ENCODE measurements at places on chromosomes 2 and 18.

- DNase-seq: no peak
Observed at GRCh38 chr2:240896871-240897692, 1.1 kb upstream of the MAB21L4 start.

- no peak for DNase-seq
Observed at GRCh38 chr2:26711457-26712161, 19.1 kb downstream of the KCNK3 start.

GRCh38 chr2:9199716-9200632 lies 6.6 kb upstream of the ASAP2 start:
- no peak for DNase-seq

DNA sequence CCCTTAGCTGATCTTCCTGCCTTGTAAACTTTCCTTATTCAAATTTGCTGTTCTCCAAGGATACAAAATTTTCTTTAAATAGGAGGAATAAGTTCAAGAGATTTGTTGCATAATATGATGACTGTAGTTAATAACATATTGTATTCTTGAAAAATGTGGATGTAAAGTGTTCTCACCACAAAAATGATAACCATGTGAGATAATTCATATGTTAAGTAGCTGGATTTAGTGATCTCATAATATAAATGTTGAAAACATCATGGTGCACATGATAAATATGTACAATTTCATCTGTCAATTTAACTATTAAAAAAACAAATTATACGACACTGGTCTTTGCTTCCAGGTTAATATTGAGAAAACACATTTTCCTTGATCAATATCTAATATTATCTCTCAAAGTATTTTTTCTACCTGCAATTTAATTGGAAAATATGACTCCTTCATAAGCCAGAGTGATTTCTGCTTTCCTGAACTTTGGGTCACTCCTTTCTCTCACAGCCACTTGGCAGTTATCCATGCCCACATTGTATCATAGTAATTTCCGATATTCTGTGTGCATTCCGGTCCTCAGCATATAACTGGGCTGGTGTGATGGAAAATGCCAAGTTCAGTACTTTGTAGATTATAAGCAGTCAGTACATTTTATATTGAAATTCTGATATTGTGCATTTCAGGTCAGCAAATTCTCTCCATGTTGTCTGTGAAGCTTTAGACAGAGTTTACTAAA lies 152.6 kb downstream of the GULP1 start:
- no peak for DNase-seq

- no peak for DNase-seq
Observed at GRCh38 chr2:227228061-227228667, 63.7 kb downstream of the COL4A3 start.

DNA sequence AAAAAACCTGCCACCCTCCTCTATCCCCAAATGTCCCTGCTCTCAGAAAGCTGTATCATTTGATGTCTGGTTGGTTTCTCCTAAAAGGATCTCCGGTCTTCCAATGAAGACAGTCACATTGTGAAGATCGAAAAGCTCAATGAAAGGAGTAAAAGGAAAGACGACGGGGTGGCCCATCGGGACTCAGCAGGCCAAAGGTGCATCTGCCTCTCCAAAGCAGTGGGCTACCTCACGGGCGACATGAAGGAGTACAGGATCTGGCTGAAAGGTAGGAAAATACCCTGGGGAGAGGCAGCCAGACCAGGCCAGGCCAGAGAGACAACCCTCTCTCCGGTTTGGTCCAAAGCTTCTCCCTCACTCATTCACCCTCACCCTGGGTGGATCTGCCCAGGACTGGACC lies 10.3 kb downstream of the SLC14A2 start:
- no peak for DNase-seq

- DNase-seq: no peak
Observed at GRCh38 chr18:9364242-9364641, 29.7 kb downstream of the TWSG1 start.

GRCh38 chr2:213152065-213152794 lies 818 bp upstream of the IKZF2 start:
- DNase-seq: no peak

DNA sequence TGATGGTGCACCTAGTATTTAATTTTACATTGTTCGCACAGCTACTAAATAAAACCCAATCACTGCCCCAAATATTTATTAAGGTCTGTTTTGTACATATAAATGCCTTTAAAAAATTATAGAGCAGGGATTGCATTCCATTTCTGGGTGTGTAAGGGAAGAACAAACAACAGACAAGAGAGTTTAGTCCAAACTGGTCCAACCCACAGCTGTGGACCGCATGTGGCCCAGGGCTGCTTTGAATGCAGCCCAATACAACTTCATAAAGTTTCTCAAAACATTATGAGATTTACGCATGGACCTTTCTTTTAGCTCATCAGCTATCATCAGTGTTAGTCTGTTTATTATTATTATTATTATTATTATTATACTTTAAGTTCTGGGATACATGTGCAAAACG lies 114.8 kb upstream of the LRATD1 start:
- DNase-seq: no peak

- DNase-seq: no peak
Observed at GRCh38 chr18:76233406-76233805, 261.6 kb downstream of the ZNF516 start.

DNA sequence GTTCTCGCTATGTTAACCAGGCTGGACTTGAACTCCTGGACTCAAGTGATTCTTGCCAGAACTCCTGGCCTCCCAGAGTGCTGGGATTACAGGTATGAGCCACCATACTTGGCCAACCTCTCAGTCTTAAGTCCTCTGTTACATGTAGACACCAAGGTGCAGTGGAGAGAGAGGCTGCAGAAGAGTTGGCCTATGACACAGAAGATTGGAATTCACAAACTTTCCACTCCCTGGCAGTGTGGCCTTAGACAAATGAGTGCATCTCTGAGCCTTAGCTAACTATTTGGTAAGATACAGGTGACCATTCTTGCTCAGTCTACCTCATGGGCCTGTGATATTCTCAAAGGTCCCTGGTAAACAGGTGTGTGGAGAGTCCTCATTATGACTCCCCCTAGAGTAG lies 159.7 kb downstream of the MYCN start:
- no peak for DNase-seq

- DNase-seq: no peak
Observed at GRCh38 chr2:158745067-158745865, 49.9 kb upstream of the DAPL1 start.

DNA sequence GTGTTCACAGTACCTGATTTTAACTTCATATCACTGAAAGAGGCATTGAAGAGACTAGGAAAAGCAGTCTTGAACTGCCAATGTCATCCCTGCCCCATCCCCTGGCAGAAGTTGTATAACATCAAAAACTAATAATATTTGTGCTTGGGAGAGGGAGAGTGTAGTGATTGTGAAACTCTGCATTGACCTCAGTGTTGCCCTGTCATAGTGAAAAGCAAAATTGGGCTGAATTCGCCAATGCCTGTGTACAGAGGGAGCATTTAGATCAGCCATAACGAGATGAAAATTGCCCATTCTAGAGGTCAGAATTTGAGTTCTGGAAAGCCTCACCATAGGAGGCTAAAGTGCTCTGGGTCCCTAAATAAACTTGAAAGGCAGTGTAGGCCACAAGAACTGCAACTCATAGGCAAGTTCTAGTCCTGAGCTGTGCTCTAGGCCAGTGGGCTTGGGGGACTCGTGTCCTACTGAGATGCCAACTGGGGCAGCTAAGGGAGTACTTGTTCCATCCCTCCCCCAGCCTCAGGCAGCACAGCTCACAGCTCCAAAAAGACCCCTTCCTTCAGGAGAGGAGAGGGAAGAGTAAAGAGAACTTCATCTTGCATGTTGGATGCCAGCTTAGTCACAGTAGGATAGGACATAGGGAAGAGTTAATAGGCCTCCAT lies 855.6 kb downstream of the TSN start:
- no peak for DNase-seq

DNA sequence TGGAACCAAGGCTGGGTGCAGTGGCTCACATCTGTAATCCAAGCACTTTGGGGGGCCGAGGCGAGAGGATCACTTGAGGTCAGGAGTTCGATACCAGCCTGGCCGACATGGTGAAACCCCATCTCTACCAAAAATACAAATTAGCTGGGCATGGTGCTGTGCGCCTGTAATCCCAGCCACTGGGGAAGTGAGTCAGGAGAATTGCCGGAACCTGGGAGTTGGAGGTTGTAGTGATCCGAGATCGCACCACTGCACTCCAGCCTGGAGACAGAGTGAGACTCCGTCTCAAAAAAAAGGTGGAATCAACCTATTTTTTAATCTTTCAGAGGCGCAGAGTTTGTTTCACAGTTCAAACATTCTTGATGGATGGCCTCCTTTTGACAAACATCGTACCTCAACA lies 24.5 kb upstream of the ATP8B1 start:
- no peak for DNase-seq

Measured in CD4-positive, alpha-beta T cell treated with Interleukin-6 at 100 ng/mL for 8 hours (primary cell).